ENCODE measurements at places on chromosomes 12 and 14.

DNA sequence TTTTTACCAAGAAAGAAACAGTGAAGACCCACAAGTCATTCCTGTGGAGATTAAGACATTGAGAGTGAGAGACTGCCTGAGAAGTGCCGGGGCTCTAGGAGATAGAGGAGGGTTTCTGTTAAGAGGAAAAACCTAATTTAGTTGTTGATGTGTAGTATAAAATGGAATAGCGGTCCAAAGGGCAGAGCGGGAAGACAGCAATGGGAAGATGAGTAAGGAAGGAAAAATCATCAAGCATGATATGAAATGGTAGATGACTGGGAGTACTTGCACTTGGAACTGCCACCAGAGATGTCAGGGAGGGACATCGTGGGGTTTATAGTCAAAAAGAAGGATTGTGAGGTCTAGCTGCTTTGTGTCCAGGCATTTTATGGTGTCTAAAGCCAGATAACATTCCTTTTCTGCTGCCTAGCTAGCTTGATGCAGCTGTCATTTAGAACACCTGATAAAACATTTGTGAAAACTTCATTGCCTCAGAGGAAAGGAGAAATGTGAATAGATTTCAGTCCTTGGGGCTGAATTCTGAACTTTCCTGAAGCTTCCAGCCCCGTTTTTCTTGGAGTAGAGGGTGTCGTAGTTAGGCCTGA lies 20.1 kb upstream of the PSEN1 start:
- DNase-seq: no peak

DNA sequence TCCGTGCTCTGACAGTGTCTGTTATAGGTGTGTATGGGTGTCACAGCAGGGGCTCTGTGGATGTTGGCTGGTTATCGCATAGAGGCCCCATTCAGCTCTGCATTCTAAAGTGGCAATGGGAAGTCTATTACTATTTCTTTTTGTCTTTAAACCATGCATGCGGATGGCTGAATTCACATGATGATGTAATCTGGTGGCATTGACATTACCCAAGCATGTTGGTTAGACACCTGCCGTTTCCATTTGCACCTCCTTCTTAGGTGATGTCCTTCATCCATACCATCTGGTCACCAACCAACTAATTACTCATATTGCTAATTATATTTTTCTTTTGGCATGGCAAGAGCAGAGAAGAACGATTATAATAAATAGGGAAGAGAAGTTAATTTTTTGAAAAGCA lies 270.8 kb upstream of the RGS6 start:
- no peak for DNase-seq

GRCh38 chr12:105204916-105205315 lies 31.1 kb downstream of the APPL2 start:
- no peak for DNase-seq

DNA sequence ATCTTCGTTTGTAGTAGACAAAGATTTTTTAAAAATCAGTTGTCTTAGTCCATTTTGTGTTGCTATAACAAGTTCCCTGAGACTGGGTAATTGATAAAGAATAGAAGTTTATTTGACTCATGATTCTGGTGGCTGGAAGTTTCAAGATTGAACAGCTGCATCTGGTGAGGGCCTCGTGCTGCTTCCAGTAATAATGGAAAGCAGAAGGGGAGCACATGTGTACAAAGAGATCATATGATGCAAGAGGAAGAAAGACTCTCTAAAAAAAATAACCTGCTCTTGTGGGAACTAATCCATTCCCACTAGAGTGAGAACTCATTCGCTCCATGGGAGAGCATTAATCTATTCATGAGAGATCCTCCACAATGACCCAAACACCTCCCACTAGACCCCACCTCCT lies 24.8 kb downstream of the MUCL1 start:
- DNase-seq: no peak

DNA sequence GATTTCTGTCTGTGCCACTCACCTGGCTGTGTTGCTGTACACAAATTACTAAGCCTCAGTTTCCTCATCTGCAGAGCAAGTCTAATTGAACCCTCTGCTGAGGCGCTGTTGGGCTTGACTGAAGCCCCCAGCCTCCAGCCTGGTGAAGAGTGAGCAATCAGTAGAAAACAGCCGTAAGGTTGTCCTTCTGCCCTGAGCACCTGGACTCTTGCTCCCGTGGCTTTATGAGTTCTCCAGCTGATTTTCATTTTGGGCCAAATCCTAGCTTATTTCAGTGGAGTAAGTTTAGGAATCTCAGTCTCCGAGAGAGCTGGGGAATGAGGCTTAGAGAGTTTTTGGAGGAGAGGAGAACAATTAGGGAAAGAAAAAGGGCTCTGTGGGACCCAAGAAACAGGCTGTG lies 133.9 kb upstream of the EVL start:
- DNase-seq: no peak

- peak; percentile 97 for DNase-seq
These were observed 69.5 kb downstream of the TMEM30B start for GRCh38 chr14:61211476-61212255.

- no peak for DNase-seq
These were observed 168.5 kb downstream of the NAV3 start for GRCh38 chr12:77999074-77999715.

GRCh38 chr12:42027546-42027945 lies 117.1 kb downstream of the GXYLT1 start:
- DNase-seq: no peak

GRCh38 chr12:14950421-14950820 lies 11.0 kb downstream of the ARHGDIB start:
- DNase-seq: no peak

DNA sequence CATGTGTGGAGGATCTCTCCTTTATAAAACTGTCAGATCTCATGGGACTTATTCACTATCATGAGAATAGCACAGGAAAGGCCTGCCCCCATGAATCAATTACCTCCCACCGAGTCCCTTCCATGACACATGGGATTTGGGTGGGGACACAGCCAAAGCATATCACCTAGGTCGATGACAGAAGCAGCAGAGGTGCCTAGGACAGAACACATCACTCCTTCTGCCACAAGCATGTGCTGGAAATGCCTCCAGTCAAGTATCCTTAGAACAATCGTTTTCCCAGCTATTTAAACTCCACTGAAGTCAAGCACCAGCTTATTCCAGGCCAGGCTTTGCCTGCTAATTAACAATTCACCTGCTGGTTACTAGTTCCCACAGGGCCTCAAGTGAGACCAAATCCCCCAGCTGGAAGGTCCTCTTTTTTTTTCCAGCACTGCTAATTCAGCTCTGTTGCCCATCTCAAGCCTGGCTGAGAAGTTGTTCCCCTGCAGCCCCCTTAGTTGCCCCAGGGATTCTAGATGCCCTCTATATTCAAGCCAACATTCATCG lies 212.3 kb upstream of the NUDT4 start:
- no peak for DNase-seq

DNA sequence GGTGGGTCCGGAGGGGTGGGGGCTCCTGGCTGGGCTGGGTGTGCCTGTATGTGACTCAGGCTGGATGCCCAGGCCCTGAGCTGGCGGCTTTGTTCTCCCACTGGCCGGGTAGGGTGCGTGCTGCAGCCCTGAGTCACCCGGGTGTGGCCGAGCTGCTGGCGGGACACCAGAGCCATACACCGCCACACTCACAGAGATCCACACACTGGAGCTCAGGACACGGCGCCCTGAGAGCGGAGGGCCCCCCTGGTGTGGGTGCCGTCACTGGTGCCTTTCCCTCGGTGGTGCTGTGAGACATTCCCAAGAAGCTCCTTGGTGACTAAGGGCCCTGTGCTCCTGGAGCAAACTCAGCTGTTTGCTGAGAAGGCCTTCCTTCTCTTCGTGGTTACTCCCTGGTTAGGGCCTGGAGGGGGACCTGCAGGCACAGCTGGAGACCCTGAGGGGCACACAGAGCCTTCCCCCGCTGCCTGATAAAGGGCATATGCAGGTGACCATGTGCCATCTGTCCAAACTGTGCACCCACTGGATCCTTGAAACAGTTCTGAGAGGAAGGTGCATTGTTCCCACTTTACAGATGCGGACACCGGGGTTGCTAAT lies 44.3 kb downstream of the KRT80 start:
- DNase-seq: no peak

DNA sequence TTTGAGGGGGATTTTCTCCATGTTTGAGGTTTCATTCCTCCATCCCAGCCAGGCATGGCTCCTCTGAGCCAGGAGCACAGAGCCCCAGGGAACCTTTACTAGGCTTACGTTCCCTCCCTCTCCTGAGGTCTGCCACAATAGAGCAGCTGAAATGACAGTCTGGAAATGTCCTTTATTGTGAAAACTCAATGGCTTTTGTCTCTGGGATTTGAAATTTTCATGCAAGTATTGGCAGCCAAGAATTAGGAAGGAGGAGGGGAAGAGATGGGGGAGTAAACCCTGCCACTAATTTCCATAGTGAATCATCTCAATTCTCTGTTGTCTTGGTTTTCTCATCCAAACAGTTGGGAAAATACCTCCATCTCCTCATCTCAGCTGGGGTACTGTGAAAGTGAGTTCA lies 2.6 kb upstream of the PLEKHG3 start:
- no peak for DNase-seq

DNA sequence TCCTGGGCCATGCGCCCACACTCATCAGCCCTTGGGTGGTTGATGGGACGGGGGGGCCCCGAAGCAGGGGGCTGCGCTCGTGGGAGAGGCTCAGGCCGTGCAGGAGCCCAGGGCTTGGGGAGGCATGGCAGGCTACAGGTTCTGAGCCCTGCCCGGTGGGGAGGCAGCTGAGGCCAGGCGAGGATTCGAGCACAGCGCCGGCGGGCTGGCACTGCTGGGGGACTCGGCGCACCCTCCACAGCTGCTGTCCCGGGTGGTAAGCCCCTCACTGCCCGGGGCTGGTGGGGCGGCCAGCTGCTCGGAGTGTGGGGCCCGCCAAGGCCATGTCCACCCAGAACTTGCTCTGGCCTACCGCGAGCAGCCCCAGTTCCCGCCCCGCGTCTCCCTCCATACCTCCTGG lies 295.8 kb upstream of the SEL1L start:
- no peak for DNase-seq

- DNase-seq: no peak
These were observed 48.4 kb upstream of the ASPG start for GRCh38 chr14:104037074-104037473.

DNA sequence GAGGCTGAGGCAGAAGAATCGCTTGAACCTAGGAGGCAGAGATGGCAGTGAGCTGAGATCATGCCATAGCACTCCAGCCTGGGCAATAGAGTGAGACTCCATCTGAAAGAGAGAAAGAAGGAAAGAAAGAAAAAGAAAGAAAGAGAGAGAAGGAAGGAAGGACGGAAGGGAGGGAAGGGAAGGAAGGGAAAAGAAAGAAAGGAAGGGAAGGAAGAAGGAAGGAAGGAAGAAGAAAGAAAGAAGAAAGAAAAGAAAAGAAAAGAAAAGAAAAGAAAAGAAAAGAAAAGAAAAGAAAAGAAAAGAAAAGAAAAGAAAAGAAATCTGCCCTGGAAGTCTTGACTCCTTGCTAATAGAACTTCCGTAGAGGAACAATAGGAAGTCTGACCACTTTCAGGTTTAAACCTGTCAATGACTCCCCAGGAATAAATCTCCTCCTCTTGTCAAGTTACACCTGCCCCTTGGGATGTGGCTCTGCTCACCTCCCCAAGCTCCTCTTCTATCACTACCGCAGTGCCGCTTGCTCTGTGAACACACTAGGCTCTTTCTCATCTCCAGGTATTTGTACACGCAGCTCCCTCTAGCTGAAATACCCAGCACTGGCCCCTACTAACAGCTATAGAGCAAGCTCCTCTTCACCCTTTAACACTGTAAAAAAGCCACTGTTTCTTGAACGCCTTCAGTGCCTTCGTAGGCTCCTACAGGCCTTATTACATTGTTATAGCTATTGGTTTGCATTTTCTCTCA lies 773.1 kb upstream of the TBX3 start:
- no peak for DNase-seq

DNA sequence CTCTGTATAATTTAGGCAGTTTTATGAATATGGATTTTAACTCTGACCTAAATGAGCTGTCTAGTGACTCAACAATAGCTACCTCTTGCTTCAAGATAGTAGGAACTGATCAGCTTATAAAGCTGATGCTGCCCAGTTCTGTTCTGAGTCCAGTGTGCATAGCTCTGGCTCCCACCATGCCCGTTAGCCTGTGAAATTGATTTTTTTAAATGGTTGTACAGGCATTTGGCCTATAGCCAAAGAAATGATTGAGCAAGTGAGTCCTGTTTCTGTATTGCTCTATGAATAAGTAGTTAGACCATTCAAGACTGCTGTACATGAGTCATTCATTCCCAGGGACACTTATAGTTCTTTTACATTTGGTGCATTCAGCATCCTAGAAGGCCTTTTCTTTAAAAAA lies 36.4 kb downstream of the SAMD4A start:
- DNase-seq: no peak

- DNase-seq: peak; percentile 67
These were observed 154.9 kb downstream of the ASCL4 start for GRCh38 chr12:107929436-107929835.

GRCh38 chr14:21287168-21287567 lies 7.3 kb downstream of the RPGRIP1 start:
- DNase-seq: no peak

DNA sequence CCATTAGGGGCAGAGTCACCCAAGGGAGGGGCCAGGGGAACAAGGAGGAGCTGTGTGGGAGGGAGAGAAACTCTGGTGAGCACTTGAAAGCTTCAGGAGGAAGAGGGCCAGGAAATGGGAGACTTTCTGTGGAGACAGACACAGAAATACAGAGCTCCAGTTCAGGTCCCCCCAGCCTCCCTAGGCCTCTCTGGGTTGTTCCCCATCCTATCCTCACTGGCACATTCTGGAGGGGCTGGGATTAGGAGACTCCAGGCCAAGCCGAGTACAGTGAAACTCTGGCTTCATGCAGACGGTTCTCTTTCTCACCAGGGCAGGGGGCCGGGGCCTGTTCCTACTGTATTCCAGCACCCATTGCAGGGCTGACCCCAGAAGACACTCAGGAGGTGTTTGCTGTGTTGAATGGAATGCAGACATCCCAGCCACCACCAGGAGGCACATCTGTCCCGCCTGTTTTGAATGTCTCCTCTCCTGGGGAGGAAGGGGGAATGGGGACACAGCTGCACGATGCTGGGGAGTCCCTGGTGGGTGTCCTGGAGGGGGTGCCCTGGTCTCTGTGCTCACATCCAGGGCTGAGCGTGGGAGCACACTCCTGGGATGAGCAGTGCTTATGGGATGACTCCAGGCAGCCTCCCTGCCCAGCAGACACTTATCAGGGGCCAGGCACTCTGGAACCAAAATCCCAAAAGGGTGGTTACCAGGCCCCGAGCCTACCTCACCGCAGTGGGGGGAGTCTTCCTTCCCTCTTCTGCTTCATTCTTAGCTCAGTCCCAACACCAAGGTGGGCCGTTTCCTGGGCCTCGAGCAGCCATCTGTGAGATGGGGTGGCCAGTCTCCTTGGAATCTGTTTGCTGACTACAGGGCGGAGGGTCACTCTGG lies 5.5 kb upstream of the KRT84 start:
- no peak for DNase-seq

DNA sequence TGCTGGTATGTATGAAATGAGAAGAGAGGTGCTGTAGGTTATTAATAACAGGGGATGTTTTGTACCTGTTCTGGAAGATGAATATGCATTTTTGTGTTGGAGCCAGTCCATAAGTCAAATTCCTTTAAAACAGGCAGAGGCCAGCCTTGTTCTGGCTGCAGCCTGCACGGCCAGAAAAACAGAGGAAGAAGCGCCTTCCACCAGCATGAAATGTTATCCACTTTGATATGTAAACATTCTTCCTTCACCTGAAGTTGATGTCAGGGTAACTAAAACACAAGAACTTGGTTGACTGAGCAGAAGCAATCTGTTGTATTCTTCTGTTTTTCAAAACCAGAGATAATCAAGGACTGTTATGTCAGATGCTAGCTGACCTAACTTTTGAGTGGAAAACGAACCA lies 237.9 kb upstream of the PLEKHG7 start:
- no peak for DNase-seq

- peak; percentile 40 for DNase-seq
These were observed at the start of gene LRIG3 for GRCh38 chr12:58920102-58920960. Gene LRIG3, minus strand, starts transcription at chr12:58920504. Its CDS starts 269 bp downstream, at chr12:58920235.

- DNase-seq: peak; percentile 71
These were observed 52.4 kb downstream of the VCPKMT start for GRCh38 chr14:50063876-50064420.

Data from NCI-H524 treated with DMSO at 0.1 percent for 48 hours (cell line).